ENCODE measurements at places on chromosomes 4 and X.

DNA sequence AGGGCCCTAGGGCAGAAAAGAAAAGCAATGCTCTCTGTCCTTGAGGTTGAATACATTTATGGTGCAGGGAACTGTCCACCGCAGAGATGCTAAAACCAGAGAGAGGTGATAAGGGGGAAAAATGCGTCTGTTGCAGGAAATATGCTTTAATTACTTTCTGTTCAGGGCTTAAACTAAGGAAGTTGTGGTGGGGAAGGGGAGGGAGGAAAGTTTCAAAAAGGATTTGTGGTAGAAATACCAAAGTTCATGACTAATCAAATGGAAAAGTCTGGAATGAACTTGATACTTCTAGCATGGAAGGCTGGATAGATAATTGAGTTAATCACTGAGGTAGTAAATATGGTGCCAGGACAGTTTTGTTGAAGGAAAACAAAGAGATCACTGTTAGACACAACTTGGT is 99.0 kb downstream of the ASB9 start:
- no peaks in the 10 kb centered on the region for H3K36me3 ChIP-seq
- no peak for DNase-seq
- H3K27ac ChIP-seq: no peak overlapping the region
- no peaks in the 10 kb centered on the region for H3K27me3 ChIP-seq

DNA sequence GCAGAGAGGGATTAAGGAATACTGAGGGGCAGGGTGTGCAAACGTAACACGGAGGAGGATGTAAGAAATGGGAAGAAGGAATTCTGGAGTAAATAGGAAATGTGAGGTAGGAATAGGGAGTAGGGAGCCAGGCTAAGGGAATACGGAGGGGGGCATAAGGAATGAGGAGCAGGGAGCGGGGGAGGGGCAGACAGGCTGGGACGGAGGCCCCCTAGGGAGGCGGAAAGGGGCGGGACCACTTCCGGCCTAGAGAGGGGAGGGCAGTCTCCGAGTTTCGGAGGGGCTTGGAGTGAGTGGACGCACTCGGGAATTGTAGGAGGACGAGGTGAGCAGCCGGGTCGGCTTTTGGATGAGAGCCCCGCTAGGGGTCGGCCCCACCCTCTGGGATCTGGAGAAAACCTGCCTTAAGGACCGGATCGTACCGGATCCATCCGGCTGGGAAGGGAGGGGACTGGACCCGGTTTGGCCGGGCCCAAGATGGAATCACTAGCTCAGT is 612 bp downstream of the MAGED2 start:
- peaks cover 32% of the 10 kb centered on the region for H3K36me3 ChIP-seq
- peak overlapping the region; percentile 88 for H3K27ac ChIP-seq
- peaks cover 9% of the 10 kb centered on the region for H3K4me1 ChIP-seq
- H3K4me3 ChIP-seq: peak overlapping the region; percentile 56
- no peak for DNase-seq

DNA sequence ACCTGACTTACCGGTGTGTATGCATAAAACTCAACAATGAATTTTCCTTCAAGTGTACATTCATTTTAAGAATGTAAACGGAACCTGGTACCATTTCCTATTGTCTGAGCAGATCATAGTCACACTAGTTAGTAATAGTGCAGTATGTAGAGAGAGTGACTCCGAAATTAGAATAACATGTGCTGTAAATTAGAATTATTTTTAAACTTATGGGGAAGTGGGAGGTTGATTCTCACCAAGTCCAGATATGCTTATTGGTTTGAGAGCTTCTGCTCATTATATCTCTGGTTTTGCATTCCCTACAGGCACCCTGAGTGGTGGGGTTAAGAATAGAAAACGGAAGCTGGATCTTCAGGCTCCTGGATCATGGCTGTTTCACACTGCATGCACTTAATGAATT is 39.6 kb downstream of the KLF3 start:
- H3K27me3 ChIP-seq: no peaks in the 10 kb centered on the region
- no peak for DNase-seq
- no peak overlapping the region for H3K27ac ChIP-seq
- H3K4me3 ChIP-seq: no peak overlapping the region
- no peaks in the 10 kb centered on the region for H3K4me1 ChIP-seq
- peaks cover 3% of the 10 kb centered on the region for H3K36me3 ChIP-seq

GRCh38 chr4:169668069-169668721 is 47.8 kb downstream of the CLCN3 start:
- no peaks in the 10 kb centered on the region for H3K4me1 ChIP-seq
- no peak for DNase-seq
- H3K27me3 ChIP-seq: no peaks in the 10 kb centered on the region
- no peaks in the 10 kb centered on the region for H3K36me3 ChIP-seq
- no peak overlapping the region for H3K4me3 ChIP-seq

DNA sequence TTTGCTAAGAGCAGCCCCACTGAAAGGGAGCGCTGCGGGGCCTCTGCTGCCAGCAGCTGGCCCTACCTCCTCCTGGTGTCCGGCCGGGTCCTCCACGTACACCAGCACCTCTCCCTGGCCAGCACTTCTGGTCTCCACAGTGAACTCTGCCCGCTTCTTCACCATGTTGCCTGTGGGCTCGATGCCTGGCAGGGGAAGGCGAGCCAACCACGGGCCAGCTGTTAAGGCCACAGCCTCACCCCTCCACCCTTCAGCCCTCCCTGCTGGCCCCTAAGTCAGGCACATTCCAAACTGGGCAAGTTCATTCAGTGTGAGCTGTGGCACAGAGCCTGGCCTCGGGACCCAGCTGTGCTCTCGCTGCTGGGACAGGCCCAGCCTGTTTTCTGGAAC is 7.8 kb downstream of the FLNA start:
- peak overlapping the region; percentile 91 for H3K4me3 ChIP-seq

- no peaks in the 10 kb centered on the region for H3K36me3 ChIP-seq
- no peak overlapping the region for H3K4me3 ChIP-seq
- H3K27me3 ChIP-seq: no peaks in the 10 kb centered on the region
- no peak overlapping the region for H3K27ac ChIP-seq
Observed at GRCh38 chr4:78749972-78750727, 26.0 kb upstream of the BMP2K start.

GRCh38 chr4:141416677-141417363 is 196.1 kb downstream of the ZNF330 start:
- H3K4me1 ChIP-seq: no peaks in the 10 kb centered on the region
- no peak for DNase-seq
- H3K27me3 ChIP-seq: no peaks in the 10 kb centered on the region
- no peak overlapping the region for H3K4me3 ChIP-seq
- H3K36me3 ChIP-seq: no peaks in the 10 kb centered on the region

DNA sequence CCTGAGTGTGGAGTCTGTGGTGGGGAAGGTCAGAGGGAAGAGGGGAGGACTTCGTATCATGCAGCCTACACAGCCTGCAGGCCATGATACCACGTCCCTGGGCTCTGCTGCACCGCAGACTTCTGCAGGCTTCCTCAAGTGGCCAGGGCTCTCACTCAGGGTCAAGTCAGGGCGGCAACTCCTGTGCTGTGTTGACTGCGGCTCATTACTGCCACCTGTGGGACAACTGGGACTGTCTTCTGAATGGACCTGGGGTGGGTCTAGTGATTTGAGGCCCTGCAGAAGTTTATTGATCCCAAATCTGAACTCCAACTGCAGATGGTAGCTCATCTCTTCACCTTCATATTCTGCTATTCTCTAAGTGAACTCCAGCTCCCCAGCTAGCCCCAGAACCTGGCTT is 167.1 kb downstream of the NSUN7 start:
- peak overlapping the region; percentile 89 for H3K27ac ChIP-seq
- H3K4me3 ChIP-seq: peak overlapping the region; percentile 0
- H3K4me1 ChIP-seq: peaks cover 13% of the 10 kb centered on the region
- DNase-seq: peak; percentile 75
- no peaks in the 10 kb centered on the region for H3K27me3 ChIP-seq
- H3K36me3 ChIP-seq: no peaks in the 10 kb centered on the region

GRCh38 chr4:16197876-16198665 is 28.2 kb downstream of the TAPT1 start:
- peaks cover 37% of the 10 kb centered on the region for H3K4me1 ChIP-seq
- peaks cover 7% of the 10 kb centered on the region for H3K36me3 ChIP-seq
- no peaks in the 10 kb centered on the region for H3K27me3 ChIP-seq
- no peak overlapping the region for H3K4me3 ChIP-seq

- no peak overlapping the region for H3K4me3 ChIP-seq
- no peak for DNase-seq
Observed at GRCh38 chr4:153518637-153519389, 52.7 kb downstream of the TMEM131L start.

- H3K27ac ChIP-seq: no peak overlapping the region
- no peaks in the 10 kb centered on the region for H3K36me3 ChIP-seq
- no peak for DNase-seq
Observed at GRCh38 chrX:40167233-40167849, 69.6 kb upstream of the BCOR start.

- H3K36me3 ChIP-seq: no peaks in the 10 kb centered on the region
- no peak overlapping the region for H3K27ac ChIP-seq
- H3K4me1 ChIP-seq: no peaks in the 10 kb centered on the region
- no peak for DNase-seq
Observed at GRCh38 chrX:40938423-40938822, 146.8 kb upstream of the USP9X start.

GRCh38 chrX:113510586-113510985 is 670.0 kb upstream of the AMOT start:
- no peak overlapping the region for H3K4me3 ChIP-seq
- no peak overlapping the region for H3K27ac ChIP-seq
- no peaks in the 10 kb centered on the region for H3K27me3 ChIP-seq
- no peaks in the 10 kb centered on the region for H3K4me1 ChIP-seq

GRCh38 chr4:89099471-89099870 is 11.9 kb upstream of the TIGD2 start:
- no peak for DNase-seq
- H3K4me3 ChIP-seq: no peak overlapping the region
- no peaks in the 10 kb centered on the region for H3K27me3 ChIP-seq
- no peak overlapping the region for H3K27ac ChIP-seq
- no peaks in the 10 kb centered on the region for H3K36me3 ChIP-seq

DNA sequence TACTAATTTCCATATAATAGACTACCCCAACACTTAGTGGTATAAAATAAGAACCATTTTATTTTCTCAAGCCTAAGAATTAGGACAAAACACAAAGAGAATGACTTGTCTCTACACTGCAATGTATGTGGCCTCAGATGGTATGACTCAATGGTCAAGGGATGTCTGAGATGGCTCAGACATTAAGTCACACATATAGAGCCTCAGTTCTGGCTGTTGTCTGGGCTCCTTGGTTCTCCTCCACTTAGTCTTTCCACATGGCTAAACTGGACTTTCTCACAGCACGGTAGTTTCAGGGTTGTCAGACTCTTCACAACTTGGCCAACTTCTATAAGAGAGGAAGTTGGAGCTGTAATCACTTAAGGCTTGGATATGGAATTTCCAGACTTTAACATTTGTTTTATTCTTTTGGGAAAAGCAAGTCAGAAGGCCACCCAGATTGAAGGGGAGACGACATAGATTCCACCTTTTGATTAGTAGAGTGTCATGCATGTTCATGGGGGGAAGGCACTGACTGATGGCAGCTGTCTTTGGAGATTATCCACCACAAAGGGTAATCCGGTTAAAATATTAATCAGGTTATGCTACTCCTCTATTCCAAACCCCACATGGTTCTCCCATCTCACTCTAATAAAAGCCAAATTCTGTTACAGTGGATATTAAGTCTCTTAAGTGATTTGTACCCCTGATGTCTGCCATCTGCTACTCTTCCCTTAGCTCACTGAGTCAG is 9.4 kb downstream of the IL15 start:
- H3K36me3 ChIP-seq: no peaks in the 10 kb centered on the region
- DNase-seq: no peak
- H3K4me1 ChIP-seq: peaks cover 6% of the 10 kb centered on the region
- H3K27me3 ChIP-seq: no peaks in the 10 kb centered on the region
- H3K4me3 ChIP-seq: no peak overlapping the region

- no peak for DNase-seq
- H3K4me3 ChIP-seq: no peak overlapping the region
- H3K27me3 ChIP-seq: no peaks in the 10 kb centered on the region
- no peaks in the 10 kb centered on the region for H3K4me1 ChIP-seq
- H3K36me3 ChIP-seq: no peaks in the 10 kb centered on the region
Observed at GRCh38 chrX:8196776-8197175, 25.7 kb upstream of the VCX2 start.

All from ascending aorta (tissue), 2 donors.